ENCODE measurements at places on chromosomes 7 and 10.

DNA sequence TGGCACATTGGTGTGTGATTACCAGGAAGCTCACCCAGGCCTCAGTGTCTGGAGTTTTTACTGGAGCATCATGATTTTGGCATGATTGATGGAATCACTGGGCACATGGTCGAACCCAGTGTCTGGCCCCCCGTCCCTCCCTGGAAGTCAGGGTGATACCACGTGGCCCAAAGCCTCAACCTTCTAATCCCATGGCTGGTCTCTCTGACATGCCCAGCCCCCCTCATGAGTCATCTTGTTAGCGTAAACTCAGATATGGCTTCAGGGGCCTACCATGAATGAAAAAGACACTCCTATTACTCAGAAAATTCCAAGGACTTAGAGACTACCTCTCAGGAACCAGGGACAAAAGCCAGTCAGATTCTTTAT lies 109.3 kb downstream of the GRK5 start:
- no peak for DNase-seq

GRCh38 chr7:33982425-33982786 lies 77.1 kb downstream of the BMPER start:
- DNase-seq, result no peak

DNA sequence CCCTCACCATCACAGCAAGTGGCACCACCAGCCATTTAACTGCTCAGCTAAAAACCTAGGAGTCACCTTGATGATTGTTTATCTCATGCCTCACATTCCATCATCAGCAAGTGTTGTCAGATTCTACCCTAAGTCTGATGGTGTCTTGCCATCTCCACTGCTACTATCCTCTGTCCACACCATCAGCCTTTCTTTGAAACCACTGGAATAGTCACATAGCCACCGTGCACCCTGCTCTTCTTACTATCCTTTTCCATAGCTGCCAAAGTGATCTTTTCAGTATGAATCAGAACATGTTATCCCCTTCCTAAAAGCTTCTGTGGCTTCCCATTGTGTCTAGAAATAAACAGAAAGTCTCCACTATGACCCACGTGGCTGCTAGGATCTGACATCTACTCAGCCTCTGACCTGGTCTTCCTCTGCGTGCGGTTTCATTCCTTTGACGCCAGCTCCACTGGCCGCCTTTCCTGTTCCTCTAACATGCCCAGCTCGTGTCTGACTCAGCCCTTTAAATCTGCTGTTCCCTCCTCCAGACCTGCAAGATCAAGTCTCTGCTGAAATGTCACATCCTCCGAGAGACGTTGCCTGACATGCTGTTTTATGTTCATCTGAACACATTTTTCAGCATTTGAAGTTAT lies 16.5 kb upstream of the CHN2 start:
- DNase-seq, result no peak

- DNase-seq, result no peak
These were observed 40.2 kb downstream of the FBH1 start for GRCh38 chr10:5930272-5930671.

- DNase-seq, result no peak
These were observed 9.4 kb downstream of the CLDN12 start for GRCh38 chr7:90412458-90413184.

DNA sequence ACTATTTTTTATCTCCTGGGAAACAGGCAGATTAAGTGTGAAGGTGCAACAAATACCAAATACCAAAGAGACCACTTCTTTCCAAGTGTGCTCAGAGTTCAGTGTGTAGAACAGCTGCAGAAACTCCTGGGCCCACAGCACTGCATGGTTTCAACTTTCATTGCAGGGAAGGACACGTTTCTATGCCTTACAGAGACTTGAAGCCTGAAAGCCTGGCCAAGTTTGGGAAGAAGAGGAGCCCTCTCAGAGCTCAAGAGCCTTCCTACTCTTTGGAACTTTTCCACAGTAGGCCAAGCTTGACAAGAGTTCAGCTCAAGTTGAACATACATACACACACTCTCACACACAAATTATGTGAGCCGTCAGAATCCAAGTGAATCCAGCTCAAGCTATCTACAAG lies 2.5 kb downstream of the HOXA4 start:
- DNase-seq, result no peak
